ENCODE measurements at places on chromosomes 4 and X. TPM values are rescaled to one million over a fixed set of nuclear protein-coding genes. Genes with fewer than 3 reads are reported as not detected.

FABP2 gene
- not detected for total RNA-seq

TBC1D8B gene
- total RNA-seq: 16.9 TPM

ZFP42 gene
- not detected for total RNA-seq

FREM3 gene
- total RNA-seq: 0.14 TPM

GPR173 gene
- total RNA-seq: 2.7 TPM

DNA sequence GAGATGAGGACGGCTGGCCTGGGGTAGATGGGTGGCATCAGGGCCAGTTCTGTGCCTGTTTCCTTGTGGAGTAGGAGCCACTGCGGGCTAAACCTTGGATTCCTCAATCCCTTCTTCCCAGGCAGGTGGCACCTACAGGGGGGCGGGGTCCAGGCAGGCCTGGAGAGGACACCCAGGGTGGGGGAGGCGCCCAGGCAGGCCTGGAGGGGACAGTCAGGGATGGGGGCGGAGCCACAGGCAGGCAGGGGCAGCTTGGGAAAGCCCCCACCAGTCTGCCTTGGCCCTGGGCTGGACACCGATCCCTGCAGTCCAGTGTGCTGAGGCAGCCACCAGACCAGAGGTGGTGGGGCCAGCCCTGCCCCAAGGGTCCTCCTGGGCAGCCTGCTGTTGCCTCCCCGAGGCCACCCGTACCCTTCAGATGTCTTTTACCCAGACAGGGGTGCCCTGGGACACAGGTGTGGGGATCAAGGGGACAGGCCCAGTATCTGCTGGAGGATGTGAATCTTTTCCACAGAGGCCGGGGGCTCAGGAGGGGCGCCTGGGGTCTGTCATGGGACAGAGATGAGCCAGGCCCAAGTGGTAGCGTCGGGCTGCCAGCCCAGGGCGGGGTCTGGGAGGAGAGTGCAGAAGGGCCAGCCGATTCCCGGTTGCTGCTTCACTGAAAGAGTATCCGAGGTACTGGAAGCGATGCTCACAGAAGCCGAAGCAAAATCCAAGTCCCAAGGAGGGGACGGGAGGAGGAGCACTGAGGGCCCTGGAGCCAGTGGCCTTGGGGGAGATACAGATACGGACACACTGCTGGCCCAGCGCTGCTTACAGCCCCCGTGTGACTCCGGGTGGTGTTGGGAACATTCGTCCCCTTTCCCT lies 34.5 kb downstream of the LRPAP1 start:
- no peaks in the 10 kb centered on the region for H3K4me1 ChIP-seq
- H3K27ac ChIP-seq: no peak overlapping the region
- no peak overlapping the region for H3K4me3 ChIP-seq
- no peaks in the 10 kb centered on the region for H3K27me3 ChIP-seq
- no peak for DNase-seq

DNA sequence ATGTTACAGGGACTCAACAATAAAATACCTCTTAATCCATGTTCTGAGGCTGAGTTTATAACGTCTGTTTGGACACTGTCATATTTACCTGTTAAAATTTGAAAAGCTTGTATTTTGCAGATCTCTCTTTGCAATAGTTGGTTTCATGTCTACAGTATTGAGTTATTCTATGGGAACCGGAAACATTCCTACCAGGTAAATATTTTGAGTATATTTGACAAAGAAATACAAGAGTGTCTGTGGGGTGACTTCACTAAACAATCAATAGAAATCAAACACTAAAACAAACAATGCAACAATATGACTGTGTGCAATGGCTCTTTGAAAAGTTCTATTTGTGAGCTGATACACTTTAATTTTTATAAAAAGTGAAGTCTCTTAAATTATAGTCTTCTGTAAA lies 47.7 kb upstream of the CXCL8 start:
- H3K27me3 ChIP-seq: no peaks in the 10 kb centered on the region
- DNase-seq: no peak
- no peaks in the 10 kb centered on the region for H3K4me1 ChIP-seq

GRCh38 chr4:3835527-3836405 lies 69.6 kb downstream of the ADRA2C start:
- H3K27ac ChIP-seq: no peak overlapping the region
- no peak overlapping the region for H3K4me3 ChIP-seq
- DNase-seq: no peak
- no peaks in the 10 kb centered on the region for H3K36me3 ChIP-seq
- no peaks in the 10 kb centered on the region for H3K27me3 ChIP-seq
- no peaks in the 10 kb centered on the region for H3K4me1 ChIP-seq

- no peaks in the 10 kb centered on the region for H3K27me3 ChIP-seq
- no peaks in the 10 kb centered on the region for H3K4me1 ChIP-seq
- H3K4me3 ChIP-seq: no peak overlapping the region
- no peaks in the 10 kb centered on the region for H3K36me3 ChIP-seq
- no peak overlapping the region for H3K27ac ChIP-seq
- no peak for DNase-seq
Observed at GRCh38 chrX:139974471-139974870, 9.2 kb upstream of the CXorf66 start.

GRCh38 chr4:74503580-74503979 lies 58.6 kb downstream of the AREG start:
- no peak for DNase-seq
- no peak overlapping the region for H3K27ac ChIP-seq
- no peaks in the 10 kb centered on the region for H3K36me3 ChIP-seq
- no peak overlapping the region for H3K4me3 ChIP-seq
- H3K27me3 ChIP-seq: no peaks in the 10 kb centered on the region

DNA sequence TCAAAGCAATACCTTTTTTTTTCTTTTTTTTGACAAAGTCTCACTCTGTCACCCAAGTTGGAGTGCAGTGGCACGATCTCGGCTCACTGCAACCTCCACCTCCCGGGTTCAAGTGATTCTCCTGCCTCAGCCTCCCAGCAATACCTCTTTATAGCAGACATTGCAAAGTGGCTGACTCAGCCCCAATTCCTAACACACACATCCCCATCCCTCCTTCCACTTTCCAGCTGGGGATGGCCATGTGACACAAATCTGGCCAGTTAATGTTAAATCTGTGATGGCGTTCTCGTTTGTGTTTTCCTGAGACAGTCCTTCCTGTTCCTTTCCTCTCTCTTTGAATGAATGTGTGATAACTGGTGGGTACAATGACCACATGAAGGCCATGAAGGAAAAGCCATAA lies 276.2 kb upstream of the KLF3 start:
- no peaks in the 10 kb centered on the region for H3K36me3 ChIP-seq
- H3K4me1 ChIP-seq: peaks cover 53% of the 10 kb centered on the region
- H3K27me3 ChIP-seq: no peaks in the 10 kb centered on the region
- no peak for DNase-seq
- H3K4me3 ChIP-seq: peak overlapping the region; percentile 22

- peaks cover 2% of the 10 kb centered on the region for H3K4me1 ChIP-seq
- no peaks in the 10 kb centered on the region for H3K36me3 ChIP-seq
- peak overlapping the region; percentile 97 for H3K27ac ChIP-seq
- H3K27me3 ChIP-seq: no peaks in the 10 kb centered on the region
- H3K4me3 ChIP-seq: peak overlapping the region; percentile 88
Observed at GRCh38 chrX:70434914-70435586, 9.6 kb upstream of the DLG3 start.

DNA sequence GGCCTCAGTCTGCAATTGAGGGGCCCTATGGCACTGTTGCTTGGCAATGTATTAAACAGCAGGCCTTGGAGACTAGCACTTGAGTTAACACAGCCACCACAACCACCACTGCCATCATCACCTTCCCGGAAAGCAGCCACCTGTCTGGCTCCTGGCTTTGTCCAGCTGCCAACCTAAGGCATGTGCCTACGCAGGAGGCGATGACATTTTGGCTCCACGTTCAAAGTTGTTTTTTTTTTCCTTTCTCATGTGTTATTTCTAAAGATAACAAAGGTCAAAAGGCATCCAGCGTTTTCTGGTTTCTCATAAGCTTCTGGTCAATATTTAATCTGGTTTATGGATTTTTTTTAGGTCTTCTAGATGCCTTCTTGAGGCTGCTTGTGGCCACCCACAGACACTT lies 7.5 kb downstream of the CLDN2 start:
- H3K4me3 ChIP-seq: no peak overlapping the region
- no peaks in the 10 kb centered on the region for H3K27me3 ChIP-seq
- no peaks in the 10 kb centered on the region for H3K4me1 ChIP-seq
- H3K36me3 ChIP-seq: no peaks in the 10 kb centered on the region
- DNase-seq: no peak
- H3K27ac ChIP-seq: no peak overlapping the region

DNA sequence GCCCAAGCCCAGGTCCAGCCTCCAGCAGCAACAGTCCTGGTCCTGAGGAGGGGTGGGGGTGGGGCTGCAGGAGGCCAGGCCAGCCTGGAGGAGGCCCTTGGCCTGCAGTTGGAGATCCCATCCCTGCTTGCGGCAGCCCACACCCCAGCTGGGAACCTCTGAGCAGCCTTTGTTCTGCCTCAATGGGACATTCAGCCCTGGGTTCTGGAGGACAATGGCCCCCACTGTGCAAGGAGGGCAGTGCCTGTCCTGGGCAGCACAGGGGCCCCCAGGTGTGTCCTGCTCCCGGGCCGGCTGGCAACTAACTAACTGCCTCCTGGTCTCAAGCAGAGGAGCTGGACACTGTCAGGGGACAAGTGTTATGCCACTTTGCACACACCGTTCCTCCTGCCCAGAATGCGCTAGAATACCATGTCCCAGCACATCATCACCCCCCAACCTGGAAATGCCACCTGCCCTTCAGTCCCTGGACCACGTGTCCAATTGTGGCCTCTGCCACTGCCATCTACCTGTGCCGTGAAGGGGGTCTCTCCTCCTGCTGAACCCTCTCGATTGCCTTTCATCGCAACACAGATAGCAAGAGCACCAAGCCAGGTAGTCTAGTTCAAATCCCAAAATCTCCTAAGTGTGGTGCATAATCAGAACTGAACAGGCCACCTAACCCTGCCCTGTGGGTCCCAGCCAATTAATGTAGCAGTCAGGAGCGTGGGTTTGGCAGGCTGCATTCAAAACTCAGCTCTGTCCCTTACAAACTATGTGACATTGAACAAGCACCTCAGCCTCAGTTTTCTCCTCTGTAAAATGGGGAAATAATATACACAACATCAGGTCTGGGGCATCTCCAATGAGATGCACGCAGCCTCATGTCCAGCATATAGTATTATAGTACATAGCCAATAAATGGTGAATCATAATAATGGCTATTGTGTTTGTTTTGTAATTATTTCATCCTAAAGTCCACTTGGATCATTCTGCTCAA lies 8.8 kb downstream of the PPP2R2C start:
- DNase-seq: no peak
- no peaks in the 10 kb centered on the region for H3K36me3 ChIP-seq
- H3K27ac ChIP-seq: no peak overlapping the region

DNA sequence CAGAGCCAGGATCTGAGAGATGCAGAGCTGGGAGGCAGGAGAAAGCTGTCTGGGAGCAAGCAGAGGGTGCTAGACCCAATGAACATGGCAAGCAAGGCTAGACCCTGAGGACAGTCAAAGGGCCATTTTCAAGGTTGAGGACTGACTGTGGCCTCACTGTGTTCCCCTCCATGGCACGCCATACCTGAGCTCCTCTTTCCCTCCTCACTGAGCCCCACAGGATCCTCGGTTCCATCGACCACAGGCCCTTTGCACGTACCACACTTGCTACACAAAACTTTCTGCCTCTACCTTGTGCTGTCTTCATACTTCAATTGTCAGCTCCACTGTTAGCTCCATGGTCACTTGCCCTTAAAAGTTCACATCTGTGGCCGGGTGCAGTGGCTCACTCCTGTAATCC lies 45.5 kb upstream of the CD99 start:
- no peaks in the 10 kb centered on the region for H3K27me3 ChIP-seq
- H3K36me3 ChIP-seq: peaks cover 1% of the 10 kb centered on the region
- H3K4me3 ChIP-seq: no peak overlapping the region
- no peak for DNase-seq
- H3K27ac ChIP-seq: no peak overlapping the region

DNA sequence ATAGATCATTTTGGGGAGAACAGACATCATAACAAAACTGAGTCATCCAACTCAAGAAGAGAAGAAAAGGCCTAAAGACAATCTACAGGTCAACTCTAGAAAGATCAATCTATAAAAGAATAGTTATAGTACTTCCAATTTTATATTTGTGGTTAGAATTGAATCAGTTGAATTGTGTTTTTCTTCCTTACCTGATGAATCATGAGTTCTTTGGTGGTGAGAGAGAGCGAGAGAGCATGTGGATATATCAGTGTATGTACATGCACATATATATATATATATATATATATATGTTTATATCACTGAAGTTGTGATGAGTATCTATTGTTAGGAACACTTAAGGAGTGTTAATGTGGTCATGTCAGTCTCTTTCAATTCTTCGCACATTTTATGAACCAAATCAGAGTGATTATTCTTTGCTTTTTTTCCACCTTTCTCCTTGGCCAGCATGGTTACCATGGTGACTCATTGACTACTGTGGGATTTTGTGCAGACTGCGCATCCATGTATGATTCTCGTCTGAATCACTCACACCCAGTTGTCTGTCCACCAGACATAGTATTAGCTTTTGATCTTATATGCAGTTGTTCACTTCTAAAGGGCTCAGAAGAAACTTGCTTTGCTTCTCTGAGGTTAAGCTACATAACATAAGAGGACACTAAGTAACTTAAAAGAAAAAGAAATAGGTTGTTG lies 90.4 kb upstream of the RAB40AL start:
- H3K4me1 ChIP-seq: no peaks in the 10 kb centered on the region
- H3K36me3 ChIP-seq: no peaks in the 10 kb centered on the region
- no peak for DNase-seq

DNA sequence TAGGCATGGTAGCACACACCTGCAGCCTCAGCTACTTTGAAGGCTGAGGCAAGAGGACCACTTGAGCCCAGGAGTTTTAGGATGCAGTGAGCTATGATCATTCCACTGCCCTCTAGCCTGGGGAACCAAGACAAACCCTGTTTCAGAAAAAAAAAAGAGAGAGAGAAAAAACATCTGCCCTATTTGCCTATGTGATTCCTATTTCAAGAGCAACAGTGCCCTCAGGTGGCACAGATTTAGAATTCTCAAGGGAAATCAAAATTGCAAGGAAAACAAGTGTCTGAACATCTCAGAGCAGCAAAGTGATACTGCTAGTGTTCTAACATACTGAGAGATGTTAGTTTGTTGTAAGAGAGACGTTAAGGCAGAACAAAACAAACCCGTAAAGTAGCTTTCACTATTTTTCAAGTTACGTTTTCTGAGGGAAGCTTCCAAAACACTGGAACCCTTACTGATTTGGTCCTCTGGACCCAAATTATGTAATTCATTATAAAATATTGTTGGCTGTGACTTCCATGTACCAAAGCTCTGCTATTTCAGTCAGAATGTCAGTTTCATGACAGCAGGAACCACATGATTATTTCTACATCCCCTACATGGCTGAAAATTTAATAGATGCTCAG lies 7.9 kb downstream of the BDH2 start:
- DNase-seq: no peak
- no peak overlapping the region for H3K27ac ChIP-seq
- H3K4me1 ChIP-seq: peaks cover 12% of the 10 kb centered on the region
- no peaks in the 10 kb centered on the region for H3K27me3 ChIP-seq
- H3K36me3 ChIP-seq: peaks cover 24% of the 10 kb centered on the region

DNA sequence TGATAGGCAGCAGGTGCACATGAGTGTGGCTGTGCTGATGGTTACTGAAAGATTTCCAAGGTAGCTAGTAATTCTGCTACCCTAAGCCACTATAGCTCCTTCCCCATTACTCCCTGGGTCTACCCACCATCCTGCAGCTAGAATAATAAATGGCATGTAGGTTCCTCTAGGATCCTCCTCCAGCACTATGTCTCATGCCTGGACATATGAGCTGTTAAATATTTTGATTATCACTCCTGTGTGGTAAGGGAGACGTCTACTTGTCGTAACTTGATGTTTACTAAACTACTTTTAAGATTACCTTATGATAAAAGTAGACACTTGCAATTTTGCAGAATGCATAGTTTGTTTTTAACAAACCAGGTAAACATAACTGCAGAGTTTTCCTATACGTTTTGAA lies 35.5 kb downstream of the TET2 start:
- H3K4me3 ChIP-seq: no peak overlapping the region
- no peak overlapping the region for H3K27ac ChIP-seq
- H3K36me3 ChIP-seq: no peaks in the 10 kb centered on the region
